Stimulated activated CD8-positive, alpha-beta memory T cell treated with anti-CD3 and anti-CD28 coated beads, Interleukin-7, amount 100 ng/mL, for 1 hour (primary cell): ENCODE measurements at places on chromosomes 4 and X.

DNA sequence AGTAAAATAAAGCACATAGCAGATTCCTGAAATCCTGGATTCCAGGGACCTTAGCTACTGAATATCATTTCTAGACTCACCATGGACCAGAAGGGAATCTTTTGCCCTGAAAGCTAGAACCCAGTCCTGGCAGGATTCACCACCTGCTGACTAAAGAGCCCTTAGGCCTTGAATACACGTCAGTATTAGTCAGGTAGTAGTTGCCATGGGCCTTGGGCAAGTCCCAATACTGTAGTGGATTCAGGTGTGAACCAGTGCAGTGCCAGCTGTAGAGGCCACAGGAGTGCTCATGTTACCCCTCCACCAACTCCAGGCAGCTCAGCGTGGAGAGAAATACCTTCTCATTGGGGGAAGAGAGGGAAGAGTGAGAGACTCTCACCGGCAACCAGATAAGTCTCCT, 64.1 kb upstream of the UBQLN2 start:
- DNase-seq = no peak

DNA sequence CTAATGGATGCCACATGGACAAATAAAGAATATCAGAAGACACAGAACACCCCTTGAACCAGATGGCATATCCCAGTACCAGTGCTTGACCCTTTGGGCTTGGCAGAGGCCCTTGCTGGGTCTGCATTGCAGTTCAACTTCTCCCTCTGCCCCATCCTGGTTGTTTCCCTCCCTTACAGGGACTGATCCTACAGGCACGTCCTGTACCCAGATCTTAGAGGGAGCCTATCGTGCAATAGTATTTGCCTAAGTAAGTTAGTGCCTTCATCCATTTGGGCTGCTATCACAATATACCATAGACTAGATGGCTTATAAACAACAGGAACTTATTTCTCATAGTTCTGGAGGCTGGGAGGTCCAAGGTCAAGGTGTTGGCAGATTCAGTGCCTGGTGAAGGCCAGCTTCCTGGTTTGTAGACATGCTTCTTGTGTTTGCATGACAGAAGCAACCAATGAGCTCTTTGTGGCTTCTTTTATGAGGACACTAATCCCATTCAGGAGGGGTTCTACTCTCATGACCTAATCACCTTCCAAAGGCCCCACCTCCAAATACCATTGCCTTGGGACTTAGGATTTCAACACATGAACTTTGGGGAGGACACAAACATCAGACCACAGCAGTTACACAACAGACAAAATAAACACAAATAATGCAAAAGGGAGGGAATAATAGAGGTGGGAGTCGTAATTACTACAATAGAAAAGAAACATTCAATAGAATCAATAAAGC, 146.5 kb upstream of the MSX1 start:
- DNase-seq = no peak

DNA sequence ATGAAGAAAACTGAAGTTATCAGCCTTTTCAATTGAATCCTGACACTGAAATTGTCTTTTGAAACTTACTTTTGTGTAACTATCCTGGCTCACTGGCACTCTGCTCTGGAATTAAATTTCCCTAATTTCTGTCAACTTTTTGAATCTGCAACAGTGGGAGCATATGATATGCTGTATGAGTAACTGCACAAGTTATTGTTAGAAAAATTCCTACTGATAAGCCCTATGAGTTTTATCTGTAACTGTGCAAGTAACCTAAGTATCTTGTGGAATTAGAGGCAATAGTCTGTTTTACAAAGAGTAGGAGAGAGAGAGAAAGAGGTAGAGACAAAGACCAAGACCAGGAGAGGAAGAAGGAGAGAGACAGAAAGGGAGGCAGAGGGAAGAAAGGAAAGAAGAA, 9.2 kb upstream of the HPGD start:
- no peak for DNase-seq

DNA sequence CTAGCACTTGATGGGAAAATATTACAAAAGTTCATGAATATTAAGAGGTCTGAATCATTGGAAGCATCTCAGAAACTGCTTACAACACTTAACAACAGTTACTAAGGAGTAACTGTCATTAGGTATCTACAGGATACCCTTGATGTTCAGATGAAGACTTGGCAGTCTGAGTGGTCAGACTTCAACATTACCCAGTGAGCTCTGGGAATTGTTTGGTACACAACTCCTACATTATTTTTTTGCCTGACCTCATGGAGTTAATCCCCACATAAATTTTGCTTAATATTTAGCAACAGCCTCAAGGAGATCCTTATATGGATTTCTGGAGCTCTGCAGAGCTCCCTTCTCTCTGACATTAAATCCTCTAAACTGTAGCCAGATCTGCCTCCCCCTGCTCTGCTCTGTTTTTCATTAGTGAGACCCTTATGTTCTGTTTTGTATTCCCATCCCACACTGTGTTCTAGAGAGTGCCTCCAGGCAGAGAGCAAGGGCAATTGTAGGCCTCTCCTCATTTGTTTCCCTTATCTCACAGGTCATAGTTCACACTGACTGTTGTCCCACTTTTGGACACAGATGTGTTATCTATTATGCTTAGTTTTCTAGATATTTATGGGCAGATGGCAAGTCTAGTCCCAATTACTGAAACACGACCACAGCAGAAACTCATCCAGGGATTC, 368.8 kb downstream of the GASK1B start:
- DNase-seq = no peak

DNA sequence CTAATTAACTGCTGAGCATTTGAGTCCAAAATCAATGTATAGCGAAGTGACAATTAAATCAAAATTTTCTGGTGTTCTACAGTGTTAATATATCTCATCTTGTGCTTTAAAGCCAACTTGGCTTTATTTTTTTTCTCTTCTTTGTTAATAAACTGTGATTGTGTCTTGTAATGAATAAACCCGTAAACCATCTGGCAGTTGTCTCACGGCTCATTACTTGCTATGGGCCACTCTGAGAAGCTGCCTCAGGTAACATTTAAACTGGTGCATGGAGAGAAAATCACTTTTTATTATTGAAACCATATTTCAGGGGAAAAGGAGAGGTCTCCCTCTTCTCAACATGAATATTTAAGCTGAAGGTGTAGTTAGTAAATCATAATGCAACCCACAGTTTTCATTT, 694.0 kb downstream of the KCTD8 start:
- no peak for DNase-seq

- DNase-seq = no peak
These were observed 530.3 kb downstream of the EPHA5 start for GRCh38 chr4:65139998-65140397.

- DNase-seq = no peak
These were observed 1.3 kb downstream of the SPATA18 start for GRCh38 chr4:52052475-52052780.

- DNase-seq = no peak
These were observed 9.4 kb downstream of the CHST7 start for GRCh38 chrX:46582966-46583365.

- no peak for DNase-seq
These were observed 47.2 kb upstream of the CD99 start for GRCh38 chrX:2643880-2644279.

DNA sequence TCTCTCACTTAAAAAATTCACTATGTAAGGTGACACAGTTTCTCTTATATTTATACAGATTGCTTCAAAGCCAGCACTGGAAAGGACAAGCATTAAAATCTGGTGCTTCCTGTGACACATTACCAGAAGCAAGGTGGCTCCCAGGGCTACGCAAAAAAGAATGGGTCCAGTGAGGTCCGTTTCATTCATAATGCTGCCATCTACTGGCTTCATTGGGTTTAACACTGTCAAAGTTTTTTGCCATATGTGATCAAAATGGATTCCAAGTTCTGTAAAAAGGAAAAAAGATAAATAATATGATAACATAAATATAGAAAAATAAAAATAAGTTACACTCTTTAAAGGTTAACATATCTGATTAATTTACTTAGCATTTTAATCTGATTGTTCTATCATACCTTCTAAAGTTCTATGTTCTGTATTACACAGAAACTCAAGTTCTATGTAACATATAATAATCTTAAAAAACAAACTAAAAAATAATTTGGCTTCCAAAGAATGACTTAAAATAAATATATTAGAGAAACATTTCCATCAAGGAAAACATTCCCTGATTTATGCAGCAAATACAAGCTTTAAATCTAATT, 22.1 kb downstream of the YIPF7 start:
- peak; percentile 6 for DNase-seq

GRCh38 chr4:119020158-119020557, 115.5 kb upstream of the MYOZ2 start:
- DNase-seq = no peak
